ENCODE measurements at places on chromosomes 5 and 9.

- DNase-seq: no peak
Measured at GRCh38 chr5:123515904-123516303, 3.9 kb downstream of the CSNK1G3 start.

- DNase-seq: peak; percentile 49
Measured at GRCh38 chr5:33530183-33531036, 89.6 kb downstream of the TARS1 start.

DNA sequence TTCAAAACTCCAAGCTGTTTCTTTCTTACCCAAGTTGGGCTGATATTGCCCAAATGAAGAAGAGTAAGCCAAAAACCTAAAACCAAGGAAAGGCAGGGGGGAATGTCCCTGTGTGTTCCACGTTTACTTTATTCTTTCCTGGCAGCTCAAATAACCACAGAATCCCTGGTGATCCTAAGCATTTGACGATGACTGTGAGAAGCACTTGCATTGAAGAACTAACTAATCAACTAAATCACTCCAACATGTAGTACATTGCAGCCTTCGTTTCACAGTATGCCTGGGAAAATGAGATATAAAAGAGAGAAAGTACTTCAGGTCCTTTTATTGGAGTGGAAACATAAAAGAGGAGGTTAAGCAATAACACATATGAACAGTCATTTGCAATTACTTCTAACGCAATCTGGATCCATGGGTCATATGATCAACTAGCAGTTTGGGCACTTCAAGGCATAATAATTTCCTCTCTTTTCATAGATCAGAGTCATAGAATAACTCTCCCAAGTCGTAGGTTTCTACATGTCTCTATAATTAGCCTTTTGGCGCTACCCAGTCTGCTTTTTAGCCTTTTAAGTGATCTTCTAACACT, 338.4 kb downstream of the TMEM167A start:
- DNase-seq: no peak

DNA sequence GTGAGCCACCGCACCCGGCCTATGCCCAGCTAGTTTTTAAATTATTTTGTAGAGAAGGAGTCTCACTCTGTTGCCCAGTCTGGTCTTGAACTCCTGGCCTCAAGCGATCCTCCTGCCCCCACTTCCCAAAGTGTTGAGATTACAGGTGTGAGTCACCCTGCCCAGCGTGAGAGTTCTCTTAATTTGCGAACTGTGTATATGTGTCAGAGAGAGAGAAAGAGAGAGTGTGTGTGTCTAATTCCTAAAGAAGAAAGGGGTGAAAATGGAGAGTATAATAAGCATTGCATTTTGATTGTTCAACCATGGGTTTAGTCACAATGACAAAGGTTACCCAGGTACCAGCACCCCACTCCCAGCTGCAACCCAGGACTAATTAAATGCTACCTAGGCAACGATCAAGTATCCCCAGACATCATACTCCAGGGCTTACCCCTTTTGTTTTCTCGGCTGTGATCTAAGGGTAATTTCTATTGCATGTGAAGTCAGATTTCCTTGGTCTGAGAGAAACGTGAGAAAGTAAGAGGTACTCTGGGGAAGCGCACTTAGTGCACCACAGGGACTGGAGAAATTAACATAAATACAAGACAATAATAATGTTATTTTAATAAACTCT, 16.6 kb downstream of the MAP1B start:
- DNase-seq: no peak

Data from H7 (cell line).